Stimulated activated CD4-positive, alpha-beta T cell treated with anti-CD3 and anti-CD28 coated beads, Interleukin-15, amount 100 ng/mL, for 1 hour (primary cell): ENCODE measurements at places on chromosomes 13 and 19.
A peak's percentile ranks its signal among the peaks of the same experiment; 100 is the strongest.

- no peak for DNase-seq
Measured at GRCh38 chr13:73089213-73089612, 30.4 kb downstream of the KLF5 start.

GRCh38 chr19:1725100-1726064, 27.9 kb upstream of the ONECUT3 start:
- no peak for DNase-seq

DNA sequence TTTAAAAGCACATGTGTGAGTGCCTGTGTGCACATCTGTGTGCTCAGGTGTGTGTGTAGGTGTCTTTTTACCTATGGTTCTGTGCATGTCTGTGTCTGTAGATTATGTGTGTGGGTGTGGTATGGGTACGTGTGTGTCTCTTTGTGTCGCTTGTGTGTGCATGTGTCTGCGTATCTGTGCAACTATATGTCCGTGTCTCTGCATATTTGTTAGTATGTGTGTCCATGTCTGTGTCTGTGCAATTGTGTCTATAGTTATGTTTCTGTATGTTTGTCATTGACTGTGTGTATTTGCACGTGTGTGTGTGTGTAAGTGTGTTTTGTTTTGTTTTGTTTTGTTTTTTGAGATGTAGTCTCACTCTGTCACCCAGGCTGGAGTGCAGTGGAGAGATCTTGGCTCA, 7.3 kb upstream of the KCTD15 start:
- no peak for DNase-seq

- no peak for DNase-seq
Measured at GRCh38 chr19:28686756-28687155, 526.2 kb downstream of the UQCRFS1 start.

DNA sequence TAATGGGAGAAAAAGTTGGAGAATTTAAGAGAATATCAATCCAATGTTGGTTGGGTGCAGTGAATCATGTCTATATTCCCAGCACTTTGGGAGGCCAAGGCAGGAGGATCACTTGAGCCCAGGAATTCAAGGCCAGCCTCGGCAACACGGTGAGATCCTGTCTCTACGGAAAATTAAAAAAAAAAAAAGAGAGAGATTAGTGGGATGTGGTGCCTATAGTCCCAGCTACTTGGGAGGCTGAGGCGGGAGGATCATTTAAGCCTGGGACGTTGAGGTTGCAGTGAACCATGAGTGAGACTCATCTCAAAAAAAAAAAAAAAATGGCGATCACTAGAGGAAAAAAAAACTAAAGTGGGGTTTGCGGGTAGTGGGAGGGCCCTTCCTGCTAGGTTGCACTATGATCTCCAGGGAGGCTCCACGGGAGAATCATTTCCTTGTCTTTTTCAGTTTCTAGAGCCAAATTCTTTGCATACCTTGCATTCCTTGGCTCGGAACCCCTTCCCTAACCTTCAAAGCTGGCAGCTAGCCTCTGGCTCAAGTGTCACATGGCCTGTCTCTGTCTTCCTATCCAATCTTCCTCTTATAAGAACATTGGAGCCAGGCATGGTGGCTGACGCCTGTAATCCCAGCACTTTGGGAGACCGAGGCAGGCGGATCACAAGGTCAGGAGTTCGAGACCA, 5.8 kb upstream of the ERCC2 start:
- DNase-seq, result no peak

DNA sequence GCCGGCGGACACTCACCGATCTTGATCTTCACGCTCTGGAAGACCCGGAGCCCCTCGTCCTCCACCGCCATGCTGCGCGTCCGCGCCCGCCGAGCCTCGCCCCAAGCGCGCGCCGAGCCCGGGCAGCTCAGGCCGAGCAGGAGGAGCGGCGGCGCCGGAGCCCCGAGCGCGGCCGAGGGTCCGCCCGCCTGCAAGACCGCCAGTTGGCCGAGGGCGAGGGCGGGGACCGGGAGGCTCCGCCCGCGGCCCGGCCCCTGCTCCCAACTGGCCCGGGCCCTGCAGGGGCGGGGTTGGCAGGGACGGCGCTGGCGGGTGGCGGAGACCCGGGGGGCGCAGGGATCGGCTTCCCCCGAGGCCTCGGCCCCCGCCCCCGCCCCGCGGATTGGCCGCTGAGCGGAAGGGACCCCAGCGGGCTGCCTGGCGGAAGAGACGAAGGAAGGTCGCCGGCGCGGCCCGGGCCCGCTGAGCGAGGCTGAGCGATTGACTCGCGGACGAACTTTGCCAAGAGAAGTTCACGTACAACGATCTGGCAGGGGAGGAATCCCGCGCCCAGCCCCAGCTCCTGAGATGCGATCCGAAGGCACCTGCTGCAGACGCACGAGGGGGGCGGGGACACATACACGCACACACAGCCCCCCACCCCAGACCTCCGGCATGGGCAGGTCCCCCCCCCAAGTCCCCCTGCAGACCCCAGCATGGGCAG, at the start of gene RASA3:
Gene RASA3, minus strand, starts transcription at position 205 of the 703 bp plus-strand sequence. Its CDS starts 134 bp downstream, at position 71.
- DNase-seq, result no peak

DNA sequence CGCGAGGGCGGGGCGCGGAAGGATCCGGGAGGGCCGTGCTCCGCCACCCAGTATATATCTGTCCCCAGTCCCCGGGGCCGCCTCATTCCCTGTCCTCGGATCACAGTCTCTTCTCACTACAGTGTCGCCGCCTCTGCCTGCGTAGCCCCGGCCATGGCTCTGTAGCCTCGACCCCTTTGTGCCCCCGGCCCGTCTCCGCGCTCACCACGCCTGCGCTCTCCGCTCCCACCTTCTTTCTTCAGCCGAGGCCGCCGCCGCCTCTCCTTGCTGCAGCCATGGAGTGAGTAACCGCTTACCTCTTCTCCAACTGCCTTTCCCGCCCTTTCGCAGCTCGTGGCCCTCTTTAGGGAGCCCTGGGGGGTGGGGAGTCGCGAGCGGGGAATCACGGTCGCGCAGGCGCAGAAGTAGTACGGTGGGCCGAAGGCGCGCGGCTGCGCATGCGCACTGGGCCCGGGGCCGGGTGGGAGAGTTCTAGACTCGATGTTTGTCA, at the start of the genes ATF5 and NUP62:
Gene ATF5, plus strand, starts transcription at position 85 of the 490 bp plus-strand sequence. CDS start 1,646 bp downstream, outside the sequence.
Gene NUP62, minus strand, starts transcription at position 384 of the 490 bp plus-strand sequence. CDS start 19,697 bp downstream, outside the sequence.
- DNase-seq, result peak; percentile 92

DNA sequence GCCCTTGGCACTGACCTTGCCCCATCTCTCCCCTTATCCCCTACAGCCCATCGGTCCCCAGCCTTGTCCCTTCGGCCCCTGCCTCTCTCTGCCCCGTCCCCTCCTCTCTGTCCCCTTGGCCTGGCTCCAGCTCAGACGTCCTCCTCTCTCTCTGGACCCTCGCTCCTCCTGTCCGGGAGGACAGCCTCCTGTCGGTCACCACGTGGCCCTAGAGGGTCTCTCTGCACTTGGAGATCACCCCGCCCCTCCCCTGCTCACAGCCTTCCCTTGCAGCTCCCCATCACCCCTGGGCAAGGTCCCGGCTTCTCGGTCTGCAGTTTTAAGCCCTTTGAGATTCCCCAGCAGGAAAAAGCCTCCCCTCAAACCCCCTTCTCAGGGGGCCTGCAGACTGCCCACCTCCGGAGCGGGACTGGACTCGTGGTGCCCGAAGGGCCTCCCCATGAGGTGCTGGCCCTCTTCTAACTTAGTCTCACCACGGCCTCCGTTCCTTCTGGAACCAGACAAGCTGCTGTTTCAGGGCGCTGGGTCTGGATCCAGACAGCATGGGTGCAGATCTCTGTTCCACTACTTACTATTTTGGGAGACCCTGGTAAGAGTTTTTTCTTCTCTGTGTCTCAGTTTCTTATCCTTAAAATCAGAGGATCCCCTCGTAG, 3.3 kb upstream of the KLK15 start:
- DNase-seq, result no peak

- no peak for DNase-seq
Measured at GRCh38 chr19:14167576-14168138, 31.3 kb upstream of the ASF1B start.

DNA sequence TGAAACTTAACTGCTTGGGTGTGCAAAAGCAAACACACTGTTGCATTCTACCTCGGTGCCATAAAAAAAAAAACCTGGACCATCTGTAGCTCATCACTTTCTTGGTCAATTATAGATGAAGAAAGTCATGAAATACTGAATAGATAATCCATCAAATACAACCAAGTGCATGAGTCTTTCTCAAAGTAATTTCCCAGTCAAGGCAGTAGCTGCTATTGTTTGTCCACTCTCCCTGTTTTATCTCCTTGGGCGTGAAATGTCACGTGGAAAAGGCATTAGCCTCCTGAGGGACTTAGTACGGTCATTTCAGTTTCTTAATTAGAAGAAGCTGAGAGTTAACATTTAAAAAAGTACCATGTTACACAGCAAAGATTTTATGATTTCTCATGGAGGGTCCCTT, 1697.9 kb downstream of the PCDH9 start:
- DNase-seq, result no peak

GRCh38 chr13:35768073-35768472, 291.6 kb upstream of the MAB21L1 start:
- DNase-seq, result no peak

- no peak for DNase-seq
Measured at GRCh38 chr19:2952953-2953481, 8.2 kb upstream of the ZNF77 start.

- DNase-seq, result no peak
Measured at GRCh38 chr19:33214596-33214995, 11.1 kb downstream of the SLC7A10 start.

DNA sequence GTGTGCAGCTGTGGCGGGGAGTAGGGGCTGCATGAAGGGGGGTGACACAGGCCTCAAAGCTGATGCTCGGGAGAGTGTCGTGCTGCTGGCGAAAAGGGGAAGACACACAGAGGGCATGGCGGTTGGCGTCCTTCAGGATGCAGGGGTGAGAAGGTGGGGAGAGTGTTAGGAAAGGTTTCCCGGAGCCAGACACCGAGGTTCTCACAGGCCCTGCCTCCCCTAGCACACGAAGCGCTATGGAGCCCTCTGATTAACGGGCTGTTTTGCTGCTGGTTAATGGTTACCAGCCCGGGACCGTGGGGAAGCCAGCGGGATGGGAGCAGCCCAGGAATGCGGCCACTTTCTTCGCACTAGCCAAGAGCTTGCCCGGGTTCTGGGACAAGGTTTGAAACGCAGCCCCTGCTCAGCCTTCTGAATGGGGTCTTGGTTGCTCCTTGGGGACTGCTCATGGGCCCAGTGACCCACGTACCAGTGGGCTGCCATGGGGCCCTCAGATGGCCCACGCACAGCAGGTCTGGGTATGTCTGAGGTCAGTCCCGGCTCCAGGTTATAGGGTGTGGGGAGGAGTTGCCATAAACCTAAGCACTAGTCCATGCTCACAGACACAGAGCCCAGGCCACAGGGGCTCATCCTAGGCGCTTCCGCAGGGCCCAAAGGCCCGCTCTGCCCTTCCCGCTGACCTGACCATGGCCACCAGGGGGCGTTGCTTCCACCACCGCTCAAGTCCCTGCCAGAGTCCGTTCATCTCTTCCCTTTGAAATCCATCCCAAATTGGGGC, 31.3 kb upstream of the ISYNA1 start:
- DNase-seq, result peak; percentile 54

DNA sequence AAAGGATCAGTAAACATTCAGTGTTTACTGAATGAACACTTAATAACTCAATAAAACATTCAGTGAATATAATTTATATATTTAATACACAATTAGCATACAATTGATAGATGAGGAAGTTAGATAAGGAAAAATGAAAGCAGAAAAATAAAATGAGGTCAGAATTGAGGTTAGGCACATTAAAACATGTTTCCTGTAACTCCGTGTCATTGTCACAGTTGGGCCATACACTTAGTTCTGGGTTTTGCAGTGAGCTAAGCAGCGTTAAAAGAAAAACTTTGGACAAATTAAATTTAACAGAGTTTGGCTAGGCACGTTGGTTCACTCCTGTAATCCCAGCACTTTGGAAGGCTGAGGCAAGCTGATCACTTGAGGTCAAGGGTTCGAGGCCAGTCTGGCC, 71.4 kb downstream of the MIPEP start:
- DNase-seq, result no peak

DNA sequence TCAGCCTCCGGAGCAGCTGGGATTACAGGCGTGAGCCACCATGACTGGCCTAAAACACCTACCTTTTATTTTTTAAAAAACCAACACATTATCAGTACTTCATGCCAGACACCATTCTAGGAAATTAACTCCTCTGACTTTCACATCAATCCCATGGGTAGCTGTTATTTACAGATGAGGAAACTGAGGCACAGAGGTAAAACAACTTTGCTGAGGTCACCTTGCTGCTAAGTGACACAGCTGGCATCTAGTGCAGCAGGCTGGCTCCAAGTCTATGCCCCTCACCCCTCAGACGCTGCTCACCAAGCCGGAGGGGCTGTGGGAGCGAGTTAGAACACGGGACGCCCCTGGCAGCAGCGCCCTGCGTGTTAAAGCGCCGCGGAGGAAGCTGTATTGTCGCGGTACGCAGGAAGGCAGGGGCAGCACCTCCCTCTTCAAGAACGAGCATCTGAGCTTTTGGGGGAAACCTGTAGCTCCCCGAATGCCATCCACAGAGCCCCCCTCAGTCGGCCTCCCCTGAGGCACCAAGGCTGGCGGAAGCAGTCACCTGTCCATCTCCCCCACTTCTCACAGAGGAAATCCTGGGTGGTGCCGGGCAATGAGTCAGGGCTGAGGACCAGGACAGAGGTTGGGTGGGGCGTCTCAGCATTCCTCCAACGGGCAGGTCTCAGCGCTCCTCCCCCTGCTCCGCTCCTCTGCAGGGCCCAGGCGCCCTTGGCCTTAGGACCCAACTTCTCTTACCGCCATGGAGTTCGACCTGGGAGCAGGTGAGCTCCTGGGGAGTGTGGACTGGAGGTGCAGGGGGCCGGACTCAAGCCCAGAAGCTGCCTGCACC, at the start of gene C19orf33:
Gene C19orf33, plus strand, starts transcription at position 735 of the 835 bp plus-strand sequence. Its CDS starts 11 bp downstream, at position 746.
- DNase-seq, result no peak

DNA sequence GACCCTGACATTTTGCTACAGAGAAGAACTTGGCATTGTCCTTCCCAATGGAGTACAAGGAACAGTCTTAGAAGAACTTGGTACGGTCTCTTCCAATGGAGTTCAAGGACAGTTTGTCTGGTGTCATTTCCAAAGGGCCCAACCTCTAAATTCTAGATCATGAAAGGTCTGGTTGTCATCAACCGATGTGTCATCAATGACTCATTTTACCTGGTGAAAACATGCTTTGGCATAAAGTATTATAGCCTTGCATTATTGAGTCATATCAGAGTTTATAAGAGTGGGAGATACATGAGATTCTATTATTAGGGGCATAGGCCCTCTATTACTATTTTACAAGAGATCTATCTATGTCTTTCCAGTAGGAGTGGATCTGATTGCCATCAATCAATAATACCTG, 4.3 kb downstream of the CYP2B6 start:
- no peak for DNase-seq

DNA sequence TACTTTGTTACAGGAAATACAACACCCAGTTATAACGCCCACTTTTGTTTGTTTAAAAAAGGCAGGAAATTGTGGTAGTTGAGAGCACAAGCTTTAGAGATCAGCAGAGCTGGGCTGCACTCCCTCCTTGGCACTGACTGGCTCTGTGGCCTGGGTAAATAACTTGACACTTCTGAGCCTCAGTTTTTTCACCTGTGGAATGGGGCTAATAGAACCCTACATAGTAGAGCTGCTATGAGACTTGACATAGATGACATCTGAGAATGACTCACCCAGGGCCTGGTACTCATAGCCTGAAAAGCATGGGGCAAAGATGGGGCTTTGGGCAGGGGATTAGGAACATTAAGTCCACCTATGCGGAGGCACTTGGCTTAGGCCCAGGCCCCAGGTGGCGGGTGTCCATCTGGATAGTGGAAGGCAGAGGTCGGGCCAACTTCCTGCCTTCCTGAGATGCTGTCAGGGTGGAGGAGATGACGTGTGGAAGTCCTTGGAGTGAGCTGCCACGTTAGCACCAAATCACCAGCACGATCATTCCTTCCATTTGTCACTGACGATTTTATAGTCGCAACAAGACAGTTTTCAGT, 159.1 kb downstream of the KATNAL1 start:
- no peak for DNase-seq

- no peak for DNase-seq
Measured at GRCh38 chr19:18637673-18638630, 1.1 kb downstream of the KLHL26 start.

GRCh38 chr19:19294914-19295313, 21.8 kb upstream of the TM6SF2 start:
- DNase-seq, result no peak
